Activated CD4-positive, alpha-beta T cell treated with anti-CD3 and anti-CD28 coated beads for 4 hours (primary cell): ENCODE measurements at places on chromosomes 12 and 14.

DNA sequence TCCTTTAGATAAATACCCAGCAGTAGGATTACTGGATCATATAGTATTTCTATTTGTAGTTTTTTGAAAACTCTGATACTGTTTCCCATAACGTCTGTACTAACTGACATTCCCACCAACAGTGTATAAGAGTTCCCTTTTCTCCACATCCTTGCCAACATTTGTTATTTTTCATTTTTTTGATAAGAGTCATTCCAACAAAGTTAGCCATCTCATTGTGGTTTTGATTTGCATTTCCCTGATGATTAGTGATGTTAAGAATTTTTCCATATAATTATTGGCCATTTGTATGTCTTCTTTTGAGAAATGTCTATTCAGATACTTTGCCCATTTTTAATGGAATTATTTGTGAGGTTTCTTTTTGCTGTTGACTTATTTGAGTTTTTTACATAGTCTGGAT is 486.0 kb downstream of the FLRT2 start:
- DNase-seq: no peak

GRCh38 chr14:90815822-90816662 is at the start of gene TTC7B:
TTC7B (minus strand) TSS chr14:90816430; CDS start chr14:90816295, 135 bp downstream.
- peak; percentile 21 for DNase-seq

DNA sequence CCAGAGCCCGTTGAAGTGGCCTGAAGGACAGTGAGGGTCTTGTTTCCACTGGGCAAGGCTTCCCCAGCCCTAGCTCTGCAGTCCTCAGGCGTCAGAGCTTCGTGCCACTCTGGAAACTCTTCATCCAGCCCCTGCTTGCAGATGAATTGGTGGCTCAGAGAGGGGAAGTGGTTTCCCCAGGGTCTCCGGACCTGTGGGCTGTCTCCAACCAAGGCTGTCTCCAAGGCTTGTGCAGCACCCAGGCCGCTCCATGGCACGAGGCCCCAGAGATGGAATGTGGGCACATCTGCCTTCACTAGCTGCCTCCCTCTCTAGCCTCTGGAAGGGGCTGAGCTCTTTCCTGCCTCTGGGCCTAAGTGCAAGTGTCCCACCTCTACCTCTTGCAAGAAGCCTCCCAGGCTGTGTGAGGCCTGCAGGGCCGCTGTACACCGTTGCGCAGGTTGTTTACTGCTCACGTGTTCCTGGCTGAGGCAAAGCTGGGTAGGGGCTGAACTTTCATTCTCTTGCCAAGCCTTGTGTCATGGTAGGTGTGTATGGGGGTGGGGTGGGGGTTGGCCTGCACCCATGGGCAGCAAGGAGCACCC is 11.1 kb downstream of the RIN3 start:
- DNase-seq: no peak

GRCh38 chr12:1692895-1693610 is 2.2 kb downstream of the ADIPOR2 start:
- no peak for DNase-seq

- no peak for DNase-seq
Measured at GRCh38 chr12:94831081-94831751, 172.3 kb downstream of the NDUFA12 start.

DNA sequence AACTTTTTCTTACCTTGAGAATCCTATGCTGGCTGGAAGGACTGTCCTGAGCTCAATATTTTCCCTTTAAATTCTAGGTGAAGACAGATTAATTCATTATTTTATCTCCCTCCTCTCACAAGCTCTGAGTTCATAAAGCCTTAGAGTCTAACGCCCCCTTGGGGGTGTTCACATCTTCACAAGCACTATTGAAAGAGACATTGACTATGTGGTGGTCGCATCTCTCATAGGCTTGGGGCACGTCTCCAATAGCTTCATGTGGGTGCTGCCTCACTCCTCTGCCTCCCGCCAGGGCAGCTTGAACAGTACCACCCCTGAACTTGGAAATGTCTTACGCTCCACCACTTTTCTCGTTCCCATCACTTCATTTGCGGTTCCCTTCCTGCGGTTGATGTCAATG is 106.2 kb downstream of the UNC79 start:
- DNase-seq: no peak

DNA sequence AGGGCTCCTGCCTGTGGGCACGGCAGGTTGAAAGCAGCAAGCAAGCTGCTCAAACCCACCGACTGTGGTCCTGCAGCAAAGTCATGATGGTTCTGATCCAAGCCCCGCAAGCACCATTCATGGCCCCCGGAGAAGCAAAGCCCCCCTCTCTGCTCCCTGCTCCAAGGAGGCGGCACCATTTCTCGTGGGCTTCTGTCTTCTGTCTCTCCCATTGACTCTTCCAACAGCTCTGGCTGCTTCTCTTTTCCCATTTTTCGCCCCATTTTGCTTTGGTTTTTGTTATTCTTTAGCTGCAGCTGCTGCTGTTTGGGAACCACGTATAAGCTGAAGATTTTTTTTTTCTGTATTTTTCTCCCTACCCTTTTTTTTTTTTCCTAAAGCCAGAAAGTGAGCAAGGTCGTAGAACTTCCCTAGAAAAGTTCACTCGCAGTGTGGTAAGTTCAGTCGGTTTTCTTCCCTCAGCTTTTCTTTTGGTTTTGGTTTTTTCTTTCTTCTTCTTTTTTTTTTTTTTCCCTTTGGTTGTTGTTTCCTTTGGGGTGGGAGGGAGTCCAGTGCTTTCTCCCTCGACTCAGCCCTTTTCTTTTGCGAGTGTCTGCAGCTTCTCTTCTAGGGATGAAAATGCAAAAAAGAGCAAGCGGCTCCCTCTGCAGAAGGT is 354.1 kb downstream of the DPF3 start:
- DNase-seq: no peak

GRCh38 chr12:46401662-46402061 is 29.1 kb upstream of the SLC38A2 start:
- DNase-seq: no peak

DNA sequence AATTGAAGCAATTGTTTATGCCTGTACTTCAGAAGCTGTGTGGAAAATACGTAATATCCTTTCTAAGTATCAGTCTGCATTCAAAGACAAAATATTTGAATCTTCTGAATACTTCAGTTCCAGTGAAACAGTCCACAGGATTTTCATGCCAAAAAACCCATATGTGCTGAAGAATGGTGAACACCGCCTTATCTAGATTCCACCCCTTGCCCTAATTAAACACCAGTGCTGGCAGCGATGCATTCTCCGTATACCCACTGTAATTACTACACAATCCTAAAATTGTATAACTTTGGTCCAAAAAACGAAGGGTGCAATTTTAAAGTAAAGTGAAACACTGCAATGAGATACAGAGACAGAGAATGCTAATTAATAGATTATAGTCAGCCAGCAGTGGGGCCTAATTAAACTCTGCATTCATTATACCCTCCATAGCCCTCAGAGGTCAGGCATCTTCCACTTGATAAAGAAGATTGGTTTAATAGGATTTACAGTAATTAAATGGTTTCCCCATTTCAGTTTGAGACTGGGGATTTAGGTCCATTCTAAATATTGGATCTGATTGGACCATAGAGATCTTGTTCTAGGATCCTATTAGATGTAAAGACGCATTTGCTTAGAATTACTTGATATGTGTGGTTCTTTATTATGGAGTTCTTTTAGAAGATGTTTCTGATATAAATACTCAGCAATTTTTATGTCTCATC is 43.9 kb downstream of the ERC1 start:
- no peak for DNase-seq

DNA sequence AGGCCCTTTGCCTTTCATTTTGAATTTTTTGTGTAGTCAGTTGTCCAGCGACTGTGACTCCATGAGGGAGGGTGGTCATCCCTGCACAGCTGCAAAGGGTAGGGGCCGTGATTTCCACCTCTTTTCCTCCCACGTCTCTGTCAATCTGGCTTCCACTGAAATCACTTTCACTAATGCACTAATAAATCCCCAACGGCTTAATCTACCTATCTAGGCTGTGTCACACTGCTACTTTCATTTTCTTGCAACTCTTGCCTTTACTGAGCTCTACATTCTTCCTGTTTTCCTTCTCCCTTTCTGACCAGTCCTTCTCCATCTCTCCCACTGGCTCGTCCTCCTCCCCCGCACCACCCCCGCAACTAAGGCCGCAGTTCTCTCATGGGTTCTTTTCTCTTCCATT is 212.3 kb upstream of the FOXN3 start:
- no peak for DNase-seq

GRCh38 chr12:106070611-106071010 is 68.1 kb downstream of the NUAK1 start:
- no peak for DNase-seq

DNA sequence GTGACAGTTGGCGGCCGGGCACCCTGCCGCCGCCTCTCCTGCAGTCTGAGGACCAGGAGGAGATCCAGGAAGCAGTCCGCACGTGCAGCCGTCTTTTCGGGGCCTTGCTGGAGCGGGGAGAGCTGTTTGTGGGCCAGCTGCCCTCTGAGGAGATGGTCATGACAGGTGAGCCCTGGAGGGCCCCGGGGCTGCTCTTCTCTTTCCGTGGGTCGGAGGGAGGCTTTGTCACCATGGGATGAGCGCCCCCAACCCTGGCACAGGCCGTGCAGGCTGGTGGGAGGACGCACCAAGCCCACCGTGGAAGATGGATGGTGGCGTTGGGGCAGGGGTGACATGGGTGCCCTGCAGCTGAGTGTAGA is 532 bp downstream of the NOC4L start:
- DNase-seq: no peak

GRCh38 chr14:50398189-50398580 is 1.5 kb upstream of the CDKL1 start:
- DNase-seq: no peak

- DNase-seq: no peak
Measured at GRCh38 chr14:52467515-52468266, 84.6 kb downstream of the TXNDC16 start.

DNA sequence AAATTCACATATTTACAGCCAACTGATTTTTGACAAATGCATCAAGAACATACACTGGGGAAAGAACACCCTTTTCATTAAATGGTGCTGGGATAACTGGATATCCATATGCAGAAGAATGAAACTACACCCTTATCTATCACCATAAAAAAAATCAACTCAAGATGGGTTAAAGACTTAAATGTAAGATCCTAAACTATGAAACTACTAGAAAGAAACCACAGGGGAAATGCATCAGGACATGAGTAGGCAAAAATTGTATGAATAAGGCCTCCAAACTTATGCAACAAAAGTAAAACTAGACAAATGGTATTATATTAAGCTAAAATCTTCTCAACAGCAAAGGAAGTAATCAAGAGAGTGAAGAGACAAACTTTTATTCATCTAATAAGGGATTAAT is 242.6 kb downstream of the CPNE8 start:
- no peak for DNase-seq

GRCh38 chr12:109535231-109535862 is 38.0 kb downstream of the MMAB start:
- DNase-seq: no peak
